ENCODE measurements at places on chromosomes 1 and 21. TPM values are rescaled to one million over a fixed set of nuclear protein-coding genes. Genes with fewer than 3 reads are reported as not detected.

SMCP gene
- total RNA-seq, result not detected

HSPB7 gene
- 2.0 TPM for total RNA-seq

TACSTD2 gene
- not detected for total RNA-seq

SMIM1 gene
- not detected for total RNA-seq

TNFSF4 gene
- 1.4 TPM for total RNA-seq

ACTN2 gene
- 2.2 TPM for total RNA-seq

PRPF38B gene
- 8.3 TPM for total RNA-seq

SLC5A3 gene
- total RNA-seq, result 8.1 TPM

NTRK1 gene
- not detected for total RNA-seq

S100A7 gene
- total RNA-seq, result not detected

OR2T29 gene
- total RNA-seq, result not detected

TCHHL1 gene
- not detected for total RNA-seq

GJA8 gene
- not detected for total RNA-seq

RGS7 gene
- total RNA-seq, result not detected

DDX20 gene
- 10.4 TPM for total RNA-seq

B3GALT2 gene
- total RNA-seq, result 9.6 TPM

ACAP3 gene
- total RNA-seq, result 28.4 TPM

RRP1B gene
- total RNA-seq, result 20.7 TPM
